ENCODE measurements at places on chromosomes 5 and 9.
A peak's percentile ranks its signal among the peaks of the same experiment; 100 is the strongest.

GRCh38 chr9:108761655-108762347, 94.0 kb downstream of the ACTL7B start:
- no peak for DNase-seq

DNA sequence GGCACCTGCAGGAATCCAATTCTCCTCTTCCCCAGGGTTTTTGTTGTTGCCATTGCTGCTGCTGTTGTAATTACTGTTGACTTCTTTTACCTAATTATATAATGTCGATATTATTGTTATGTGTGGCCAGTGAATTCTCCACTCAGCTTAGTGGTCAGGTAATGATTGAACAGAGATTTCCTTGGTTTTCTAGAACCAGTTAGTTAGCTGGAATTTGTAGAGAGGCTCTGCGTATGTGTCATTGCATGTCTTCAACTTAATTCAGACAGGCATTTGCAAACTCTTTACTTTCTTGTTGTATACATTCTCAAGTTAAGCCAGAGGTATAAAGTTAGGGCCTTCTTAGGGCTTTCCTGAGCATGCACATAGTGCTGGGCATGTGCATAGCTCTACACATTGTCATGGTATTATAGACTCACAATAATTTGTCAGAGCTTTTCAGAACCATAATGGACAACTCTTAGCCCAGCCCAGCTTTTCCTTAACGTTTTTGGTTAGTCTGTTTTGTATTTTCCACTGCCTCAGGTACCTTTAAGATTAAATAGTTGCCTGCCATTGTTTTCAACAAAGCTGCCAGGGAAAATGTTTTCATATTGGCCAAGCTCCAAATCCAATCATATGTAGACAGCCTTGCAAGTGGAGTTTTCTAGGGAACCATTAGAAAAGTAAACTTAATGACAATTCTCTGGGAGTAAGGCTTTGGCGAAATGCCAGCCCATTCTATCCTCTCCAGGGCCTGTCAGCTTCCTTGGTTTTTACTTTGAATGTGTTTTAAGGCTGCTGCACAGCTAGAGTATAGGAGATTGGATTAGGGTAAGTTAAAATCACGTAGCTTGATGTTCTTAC, 68.1 kb downstream of the UBE2R2 start:
- no peak for DNase-seq

DNA sequence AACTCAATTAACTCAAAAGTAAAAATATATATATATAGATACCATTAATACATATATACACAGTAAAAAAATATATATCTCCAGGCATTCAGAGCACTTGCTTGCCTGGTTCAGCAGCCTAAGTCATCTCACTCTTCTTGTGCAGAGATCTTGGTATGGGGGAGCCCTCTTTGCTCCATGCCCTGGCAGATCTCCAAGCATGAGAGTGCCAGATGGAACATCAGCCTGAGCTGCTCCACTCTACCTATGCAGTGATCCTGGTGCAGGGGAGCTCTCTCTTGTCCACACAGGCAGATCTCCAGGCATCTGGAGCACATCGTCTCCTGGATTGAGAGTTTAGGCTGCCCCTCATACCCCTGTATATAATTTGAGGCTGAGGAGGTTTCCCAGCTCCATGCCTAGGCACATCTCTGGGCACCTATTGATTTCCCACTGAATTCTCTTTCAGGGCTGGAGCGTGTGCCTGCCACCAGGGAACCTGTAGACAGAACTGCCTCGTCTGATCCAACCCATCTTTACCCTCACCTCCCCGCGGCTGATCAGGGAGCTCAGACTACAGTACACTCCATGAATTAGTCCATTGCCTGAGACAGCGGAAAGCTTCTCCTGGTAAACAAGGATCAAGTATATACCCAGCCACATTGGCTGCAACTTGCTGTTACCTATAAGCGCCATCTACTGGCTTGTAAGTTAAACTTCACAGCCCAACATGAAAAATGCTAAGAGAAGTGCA, 342.4 kb upstream of the GRIA1 start:
- DNase-seq: no peak

DNA sequence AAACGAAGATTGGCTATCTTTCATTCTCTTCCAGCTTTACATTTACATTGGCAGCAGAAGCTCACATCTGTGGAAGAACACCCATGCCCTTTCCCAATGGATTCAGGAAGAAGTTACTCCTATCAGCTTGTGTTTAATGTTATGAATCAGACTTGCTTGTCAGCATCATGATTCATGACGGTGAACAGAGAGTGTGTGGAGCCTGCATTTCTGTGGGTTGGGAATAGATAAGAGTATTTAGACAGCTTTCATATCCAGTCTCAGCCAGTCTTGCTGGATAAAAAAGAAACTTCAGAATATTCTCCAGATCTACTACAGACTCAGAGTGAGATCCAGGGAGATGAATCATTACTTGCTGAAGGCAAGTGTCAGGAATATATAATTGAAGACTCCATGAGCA, 812.9 kb upstream of the ZNF608 start:
- DNase-seq: no peak

- no peak for DNase-seq
Measured at GRCh38 chr5:19886123-19886917, 101.7 kb downstream of the CDH18 start.

DNA sequence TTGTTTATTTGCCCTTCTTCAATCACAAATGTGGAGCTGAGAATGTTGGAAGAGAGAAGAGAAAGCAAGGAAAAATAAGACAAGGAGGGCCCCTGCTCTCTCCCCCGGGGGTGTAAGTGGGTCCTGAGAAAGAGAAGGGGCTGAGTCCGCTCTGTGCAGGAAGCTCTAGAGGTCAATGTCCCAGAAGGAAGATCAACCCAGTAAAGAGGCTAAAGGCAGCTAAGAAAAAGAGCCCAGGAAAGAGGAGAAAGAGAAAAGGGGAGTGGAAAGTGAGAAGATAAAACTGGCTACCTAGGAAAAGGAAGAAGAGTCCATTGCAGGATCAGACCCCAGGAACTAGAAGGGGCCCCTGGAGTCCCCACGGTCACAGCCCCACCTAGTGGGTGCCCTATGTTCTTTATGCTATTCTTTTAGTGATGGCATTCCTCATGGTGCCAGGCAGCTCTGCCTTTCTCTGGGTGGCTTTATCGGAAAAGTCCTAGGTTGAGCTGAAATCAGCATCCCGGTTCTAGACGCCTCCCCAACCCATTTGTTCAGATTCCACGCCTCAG, 583.4 kb downstream of the ACTL7B start:
- DNase-seq: peak; percentile 86

DNA sequence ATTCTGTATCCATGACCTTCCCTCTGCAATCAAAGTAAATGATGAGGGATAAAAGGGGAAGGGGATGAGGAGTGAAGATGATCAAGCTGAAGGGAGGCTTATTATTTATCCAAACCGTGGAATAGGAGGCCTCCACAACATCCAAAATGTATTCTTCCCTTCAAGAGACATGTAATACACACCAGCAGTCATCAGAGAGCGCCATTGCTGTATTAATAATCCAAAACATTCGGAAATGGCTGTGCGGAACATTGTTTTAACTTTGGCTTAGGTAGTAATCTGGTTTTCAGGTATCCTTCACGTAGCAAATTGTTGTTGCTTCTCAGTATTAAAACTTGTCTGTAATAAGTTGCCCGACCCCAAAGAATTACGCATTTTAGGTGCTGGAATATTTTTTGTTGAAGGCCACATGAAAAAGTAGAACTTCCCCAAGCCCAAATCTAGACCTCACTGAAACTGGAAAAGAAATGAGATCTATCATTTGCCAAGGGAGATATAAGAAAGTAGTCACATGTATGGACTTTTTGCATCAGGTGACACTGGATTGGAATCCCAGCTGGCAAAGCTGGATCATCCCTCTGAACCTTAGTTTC, 2.6 kb upstream of the BOD1 start:
- no peak for DNase-seq

DNA sequence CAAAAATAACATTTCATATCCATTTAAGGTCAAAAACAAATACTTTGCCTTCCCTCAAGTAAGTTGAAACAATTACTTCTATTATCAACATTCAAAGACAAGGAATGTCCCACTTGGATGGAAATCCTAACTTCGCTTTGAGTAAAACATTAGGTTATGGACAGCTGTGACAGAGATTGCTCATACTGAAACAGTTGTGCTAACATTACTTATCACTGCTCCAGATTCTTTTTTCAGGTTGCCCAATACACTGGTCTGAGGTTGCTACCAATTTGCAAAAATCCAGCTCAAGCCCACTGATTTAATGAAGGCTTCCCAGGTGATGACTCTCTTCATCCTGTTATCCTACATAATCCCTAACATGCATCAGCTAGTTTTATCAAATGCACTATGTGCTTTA, 98.3 kb downstream of the UBAP2 start:
- DNase-seq: no peak

GRCh38 chr5:173556142-173557028, 60.1 kb downstream of the BOD1 start:
- no peak for DNase-seq

- DNase-seq: no peak
Measured at GRCh38 chr5:79416499-79416898, 97.4 kb downstream of the HOMER1 start.

DNA sequence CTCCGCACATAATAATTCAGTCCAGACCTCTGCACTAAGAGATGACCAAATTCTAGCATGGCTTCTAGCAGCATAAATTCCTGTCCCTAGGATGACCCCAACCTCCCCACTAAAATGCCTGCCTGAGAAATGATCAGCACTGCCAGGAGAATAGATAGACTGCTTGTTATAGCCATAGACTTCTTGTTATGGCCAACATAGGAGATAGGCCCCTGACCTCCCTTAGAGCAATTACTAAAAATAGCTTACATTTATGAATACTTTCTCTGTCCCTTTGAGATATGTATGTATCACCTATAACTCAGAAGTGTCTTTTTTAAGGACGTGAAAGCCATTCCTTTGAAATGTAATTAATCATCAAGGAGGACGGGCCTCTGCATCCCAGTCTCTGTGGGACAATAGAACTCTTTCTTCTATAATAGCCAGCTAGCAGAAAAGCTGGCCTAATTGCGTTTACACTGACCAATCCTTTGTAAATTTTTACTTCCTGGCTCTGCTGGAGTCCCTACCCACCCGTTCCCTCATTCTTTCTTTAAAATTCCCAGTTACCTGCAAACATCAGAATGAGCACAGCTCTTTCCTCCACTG, 1002.7 kb downstream of the CDH18 start:
- no peak for DNase-seq

DNA sequence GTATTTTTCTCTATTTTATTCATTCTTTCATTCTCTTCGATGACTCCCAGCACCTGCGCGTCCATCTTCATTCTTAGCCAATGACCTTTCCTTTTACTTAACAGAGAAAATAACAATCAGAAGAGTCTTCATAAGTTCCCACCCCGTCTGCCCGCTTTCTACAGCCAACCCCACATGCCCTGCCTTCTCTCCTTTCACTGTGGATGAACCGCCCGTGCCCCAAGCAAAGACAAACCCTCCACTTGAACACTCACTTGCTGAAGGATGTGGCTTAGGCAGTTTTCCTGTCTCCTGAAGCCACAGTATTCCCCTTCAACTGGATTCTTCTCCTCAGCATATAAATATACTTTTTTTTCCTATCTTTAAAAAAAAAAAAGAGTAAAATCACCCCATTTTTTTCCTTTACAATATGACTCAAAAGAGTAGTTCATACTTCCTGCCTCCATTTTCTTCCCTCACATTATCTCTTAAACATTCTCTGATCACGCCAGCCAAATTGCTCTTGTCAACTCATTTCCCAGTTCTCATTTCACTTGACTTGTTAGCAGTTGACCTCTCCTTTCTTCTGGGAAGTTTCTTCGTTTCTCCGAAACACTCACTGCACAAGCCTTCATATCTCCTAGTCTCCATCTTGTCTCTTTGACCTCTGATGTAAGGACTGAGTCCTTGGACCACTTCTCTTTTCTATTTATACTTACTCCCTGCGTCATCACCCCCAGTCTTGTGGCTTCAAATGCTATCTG, 11.1 kb downstream of the NIPSNAP3B start:
- DNase-seq: no peak

DNA sequence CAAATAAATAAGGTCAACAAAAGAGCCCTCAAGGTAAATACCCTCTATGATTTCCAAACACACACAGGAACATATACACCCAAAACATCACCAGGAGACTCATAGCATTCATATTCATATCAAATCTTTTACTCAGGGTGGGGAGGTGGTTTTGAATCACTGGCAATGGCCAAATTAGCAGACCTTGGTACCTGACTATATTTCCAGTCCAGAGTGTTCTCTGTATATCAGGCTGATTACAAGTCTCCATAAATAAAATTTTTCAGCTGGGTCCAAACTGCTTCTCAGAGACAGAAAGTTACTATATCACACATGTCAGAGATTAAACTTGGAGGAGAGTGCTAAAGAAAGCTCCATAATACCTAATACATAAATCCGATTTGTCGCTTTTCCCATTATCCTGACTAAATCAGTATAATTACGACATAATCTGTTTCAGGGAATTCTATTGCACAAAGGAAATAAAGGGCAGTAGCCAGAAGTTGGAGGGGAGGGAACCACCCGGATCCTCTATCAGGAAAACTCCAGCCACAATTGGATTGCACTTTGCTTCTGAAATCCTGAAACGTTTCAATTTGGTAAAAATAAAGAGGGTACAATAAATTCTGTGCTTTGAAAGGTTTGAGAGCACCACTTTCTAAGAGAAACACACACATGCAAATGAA, 7.0 kb upstream of the GOLGA1 start:
- DNase-seq: no peak

GRCh38 chr9:122221183-122221811, 7.5 kb downstream of the LHX6 start:
- no peak for DNase-seq

DNA sequence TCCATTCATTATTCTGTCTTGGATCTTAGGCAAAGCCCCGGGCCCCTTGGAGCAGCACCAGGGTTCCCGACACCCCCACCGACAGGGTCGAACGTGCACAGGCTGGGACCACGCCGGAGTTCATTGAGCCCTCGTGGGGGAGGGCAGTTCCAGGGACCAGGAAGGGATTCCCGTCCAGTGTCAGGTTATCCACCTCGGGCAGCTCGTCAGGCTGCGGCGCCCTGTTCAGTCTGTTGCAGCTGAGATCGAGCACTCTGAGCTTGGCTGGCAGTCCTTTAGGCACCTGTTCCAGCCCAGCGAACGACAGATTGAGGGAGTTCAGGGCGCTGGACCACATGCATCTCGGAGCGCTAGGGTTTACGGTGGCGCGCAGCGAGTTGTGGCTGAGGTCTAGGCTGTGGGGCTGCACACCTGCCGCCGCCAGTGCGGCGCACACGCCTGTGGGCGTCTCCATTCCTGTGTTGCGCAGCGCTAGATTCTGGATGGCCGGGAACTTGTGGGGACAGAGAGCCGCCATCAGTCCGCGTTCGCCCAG, 1.1 kb downstream of the CD14 start:
- DNase-seq: no peak

DNA sequence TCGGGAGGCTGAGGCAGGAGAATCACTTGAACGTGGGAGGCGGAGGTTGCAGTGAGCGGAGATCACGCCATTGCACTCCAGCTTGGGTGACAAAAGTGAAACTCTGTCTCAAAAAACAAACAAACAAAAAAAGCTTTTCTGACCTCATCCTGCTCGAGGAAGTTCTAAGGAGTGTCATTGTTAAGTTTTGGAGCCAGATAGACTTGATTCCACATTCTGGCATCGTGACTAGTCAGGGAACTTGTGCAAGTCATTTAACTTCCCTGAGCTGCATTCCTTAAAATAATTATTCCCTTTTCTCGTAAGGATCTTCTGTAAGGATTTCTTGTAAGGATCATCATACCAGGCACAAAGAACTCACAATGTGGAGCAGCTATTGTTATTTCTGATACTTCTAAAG, 26.2 kb downstream of the SNX24 start:
- no peak for DNase-seq

Measured in posterior vena cava (tissue), 2 donors.